Brain (organoid and tissue), 16 donors: ENCODE measurements at places on chromosomes 12 and 14. TPM values are rescaled to one million over a fixed set of nuclear protein-coding genes. Genes with fewer than 3 reads are reported as not detected.

DNA sequence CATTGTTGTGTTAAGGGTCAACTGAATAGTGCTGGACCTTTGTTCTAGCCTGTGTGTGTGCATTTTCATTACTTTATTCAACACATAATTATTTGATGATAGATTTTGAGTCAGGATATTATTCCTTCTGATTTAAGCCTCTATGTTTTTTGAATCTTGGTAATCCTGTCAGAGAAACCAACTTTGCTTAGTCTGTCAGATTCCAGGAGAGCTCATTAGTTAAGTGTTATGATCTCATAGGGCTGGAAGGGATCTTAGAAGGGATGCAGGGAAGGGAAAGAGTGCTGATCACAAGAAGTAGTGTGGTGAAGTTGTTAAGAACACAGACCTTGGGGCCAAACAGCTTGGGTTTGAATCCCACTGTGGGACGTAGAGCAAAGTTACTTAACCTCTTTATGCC is 52.9 kb downstream of the SCN8A start:
- DNase-seq = no peak

- DNase-seq = no peak
Observed at GRCh38 chr12:97645726-97646125, 183.1 kb downstream of the RMST start.

- no peak for DNase-seq
Observed at GRCh38 chr14:31678421-31679249, 117.4 kb downstream of the NUBPL start.

- no peak for DNase-seq
Observed at GRCh38 chr14:54758041-54758440, 144.6 kb downstream of the GCH1 start.

DNA sequence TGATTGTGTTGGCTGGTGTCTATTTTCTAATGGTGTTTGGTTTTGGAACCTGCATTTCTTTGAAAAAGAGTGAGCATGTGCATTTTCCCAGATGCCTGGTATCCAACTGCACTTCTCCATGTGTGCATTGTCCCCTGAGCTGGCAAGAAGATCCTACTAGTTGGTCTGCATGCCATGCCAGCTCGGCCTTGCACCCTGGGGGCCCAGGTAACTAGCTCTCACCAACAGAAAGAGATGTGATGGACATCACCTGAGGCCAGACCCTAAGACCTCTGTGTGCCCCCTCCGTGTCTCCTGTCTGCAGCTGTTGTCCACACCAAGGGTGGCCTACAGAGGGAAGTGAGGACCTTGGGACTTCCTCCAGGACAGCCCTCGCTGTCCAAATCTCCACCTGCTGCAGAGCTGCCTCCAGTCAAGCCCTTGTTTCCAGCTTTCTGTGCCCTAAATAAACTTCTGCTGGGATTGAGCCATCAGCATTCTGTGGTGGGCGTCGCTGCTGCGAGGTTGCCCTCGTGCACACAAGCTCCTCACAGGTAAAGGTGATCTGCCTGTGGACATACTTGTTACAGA is 30.1 kb upstream of the GPR132 start:
- no peak for DNase-seq

GRCh38 chr12:55996201-55996714 is 818 bp upstream of the SUOX start:
- DNase-seq = peak; percentile 88

GRCh38 chr12:123114304-123115083 is 36.4 kb downstream of the PITPNM2 start:
- DNase-seq = no peak

DNA sequence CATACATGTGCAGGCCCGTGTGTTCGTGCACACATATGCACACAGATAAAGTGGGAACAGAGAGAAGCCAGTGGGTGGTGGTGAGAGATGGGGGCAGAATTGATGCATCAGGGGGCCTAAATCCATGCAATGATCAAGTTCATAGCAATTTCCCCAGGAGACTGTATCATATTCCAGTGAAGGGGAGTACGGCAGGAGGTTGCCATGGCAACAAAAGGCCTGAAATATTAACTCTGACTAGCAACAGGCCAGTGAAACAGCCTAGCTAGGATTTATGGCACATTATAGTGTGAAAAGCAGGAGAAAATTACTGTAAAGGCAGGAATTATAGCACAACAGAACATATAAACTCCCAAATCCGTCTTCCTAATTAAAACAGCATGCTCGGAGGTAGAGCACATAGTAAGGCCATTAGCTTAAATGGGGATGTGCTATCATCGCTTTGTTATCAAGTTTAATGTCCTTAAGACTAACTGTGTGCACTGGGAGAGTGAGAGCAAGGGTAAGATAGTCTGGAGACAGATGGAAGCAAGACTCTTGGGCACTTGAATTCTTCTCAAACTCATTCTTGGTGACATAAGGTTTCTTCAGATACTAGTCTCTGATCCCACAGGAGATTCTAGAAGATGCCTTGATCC is 806.3 kb downstream of the DIO2 start:
- peak; percentile 91 for DNase-seq

GRCh38 chr14:106280876-106281275 is 754.5 kb downstream of the TMEM121 start:
- DNase-seq = no peak

DNA sequence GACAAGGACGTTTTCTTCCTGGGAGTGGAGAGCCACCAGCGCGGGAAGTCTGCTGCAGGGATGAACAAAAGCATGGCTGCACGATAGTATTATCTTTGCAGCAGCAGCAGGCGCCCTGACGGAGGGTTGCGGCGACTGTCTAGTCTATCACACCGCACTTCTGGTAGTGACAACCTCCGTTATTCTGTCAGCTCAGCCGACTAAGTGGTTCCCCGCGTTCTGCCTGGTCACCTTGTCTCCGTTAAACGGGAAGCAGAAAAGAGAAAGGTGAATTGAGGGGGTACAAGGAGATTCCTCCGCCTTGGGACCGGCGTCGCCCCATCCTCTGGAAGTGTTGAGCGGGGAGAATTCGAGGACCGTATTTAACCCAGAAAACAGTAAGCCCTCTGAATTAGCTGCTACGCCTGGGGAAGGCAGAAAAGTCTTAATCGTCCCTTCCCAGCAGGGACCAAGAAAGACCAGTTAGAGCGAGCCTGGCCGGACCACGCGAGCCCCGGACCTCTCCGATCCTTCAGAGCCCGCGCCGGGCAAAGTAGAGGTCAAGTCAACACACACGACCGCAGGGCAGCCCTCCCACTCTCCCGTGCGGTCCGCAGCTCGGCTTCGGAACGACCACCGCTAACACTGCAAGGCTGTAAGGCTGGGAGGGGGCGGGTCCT is 536 bp upstream of the DAAM1 start:
- peak; percentile 88 for DNase-seq

DNA sequence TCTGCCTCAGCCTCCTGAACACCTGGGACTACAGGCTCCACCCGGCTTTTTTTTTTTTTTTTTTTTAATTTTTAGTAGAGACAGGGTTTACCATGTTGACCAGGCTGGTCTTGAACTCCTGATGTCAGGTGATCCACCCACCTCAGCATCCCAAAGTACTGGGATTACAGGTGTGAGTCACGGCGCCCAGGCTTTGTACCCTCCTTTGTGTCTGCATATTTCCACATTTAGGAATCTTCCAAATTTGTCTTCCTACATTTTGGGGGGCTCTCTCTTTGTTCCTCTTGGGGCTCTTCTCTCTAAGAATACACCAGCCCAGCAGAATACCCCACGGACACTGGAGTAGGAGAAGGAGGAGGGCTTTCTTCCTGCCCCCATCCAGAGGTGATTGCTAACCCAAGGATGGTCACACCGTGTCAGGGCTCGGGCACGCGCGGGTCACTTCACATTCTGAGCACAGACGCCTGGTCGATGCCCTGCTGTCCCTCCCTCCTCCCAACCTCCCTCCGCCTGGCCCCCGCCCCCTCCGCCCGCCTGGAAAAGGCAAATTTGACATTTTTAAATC is 2.1 kb upstream of the DNAJC22 start:
- no peak for DNase-seq

- DNase-seq = no peak
Observed at GRCh38 chr14:78946949-78947348, 776.8 kb downstream of the NRXN3 start.

GRCh38 chr14:101402936-101403660 is 158.2 kb upstream of the DIO3 start:
- DNase-seq = no peak

GRCh38 chr12:4472046-4472445 is 26.4 kb upstream of the FGF6 start:
- no peak for DNase-seq

GRCh38 chr12:78651755-78652154 is 212.8 kb upstream of the SYT1 start:
- DNase-seq = no peak

- DNase-seq = peak; percentile 94
Observed at GRCh38 chr12:122021822-122022392, at the start of gene BCL7A. Gene BCL7A (plus strand): TSS chr12:122021884. CDS start chr12:122022092, 208 bp downstream.

- DNase-seq = peak; percentile 41
Observed at GRCh38 chr14:105193916-105194782, 13.0 kb upstream of the NUDT14 start.

GRCh38 chr12:62787023-62787422 is 147.9 kb downstream of the PPM1H start:
- no peak for DNase-seq

GRCh38 chr12:24480766-24481449 is 468.0 kb downstream of the BCAT1 start:
- DNase-seq = no peak

AGAP2 gene
- polyA plus RNA-seq = 37.8 TPM

TAS2R42 gene
- not detected for polyA plus RNA-seq

LTBP2 gene
- polyA plus RNA-seq = 2.8 TPM

TMTC1 gene
- polyA plus RNA-seq = 5.4 TPM

EML5 gene
- 1.4 TPM for polyA plus RNA-seq

PLEKHG7 gene
- polyA plus RNA-seq = not detected

GNB3 gene
- polyA plus RNA-seq = 4.8 TPM
